ENCODE measurements at places on chromosomes 1 and 21.

- no peak for DNase-seq
These were observed 110.1 kb downstream of the CSMD2 start for GRCh38 chr1:34054920-34055319.

DNA sequence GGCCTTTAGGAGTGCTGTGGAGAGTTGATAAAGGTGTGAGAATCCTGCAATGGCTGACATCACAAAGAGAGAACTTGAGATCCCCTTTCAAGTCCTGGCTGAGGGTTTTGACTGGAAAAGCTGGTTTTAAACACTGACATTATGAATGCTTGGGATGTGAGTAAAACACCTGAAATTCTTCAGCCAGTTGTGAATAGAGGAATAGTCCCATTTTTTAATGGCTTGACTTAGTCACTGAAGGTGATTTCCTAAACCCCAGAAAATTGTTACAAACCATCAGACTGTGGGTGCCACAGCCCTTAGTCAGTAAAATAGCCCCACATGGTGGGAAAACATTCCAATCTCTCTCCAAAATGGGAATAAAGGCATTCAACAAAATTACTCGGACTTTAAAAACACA lies 107.7 kb upstream of the LMO4 start:
- DNase-seq: no peak

DNA sequence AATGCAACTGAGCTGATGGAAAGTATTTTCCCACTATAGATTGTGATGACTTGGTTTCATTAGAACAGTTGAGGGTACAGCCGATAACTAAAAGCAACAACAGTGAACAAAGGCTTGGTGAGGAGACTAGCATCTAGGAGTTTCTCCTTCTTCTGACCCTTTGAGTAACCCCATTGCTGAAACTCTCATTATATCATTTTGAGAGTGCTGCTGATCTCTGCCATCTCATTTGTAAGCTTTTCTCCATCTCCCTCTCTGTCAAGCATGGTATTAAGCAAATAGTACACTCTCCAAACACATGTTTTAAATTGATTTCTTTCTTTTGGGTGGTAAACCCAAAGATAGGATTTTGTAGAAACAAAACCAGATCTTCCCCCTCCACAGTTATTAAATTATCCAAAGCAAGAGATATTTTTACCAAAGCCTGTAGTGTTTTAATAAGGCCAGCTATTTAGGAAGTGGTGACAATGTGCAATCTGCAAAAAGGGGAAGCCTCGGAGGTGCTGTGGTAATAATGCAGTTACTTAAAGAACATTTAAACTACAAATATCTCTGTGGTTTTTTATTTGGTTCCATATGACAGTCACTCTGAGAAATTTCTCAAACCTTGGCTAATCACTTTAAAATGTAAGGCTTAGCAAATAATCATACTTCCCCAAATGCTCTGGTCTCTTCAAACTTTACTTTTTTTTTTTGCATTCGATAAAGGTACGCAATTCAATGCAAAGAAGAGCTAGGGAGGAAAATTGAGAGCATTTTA lies 287.5 kb downstream of the HLX start:
- no peak for DNase-seq

GRCh38 chr1:168640836-168641235 lies 64.4 kb downstream of the XCL1 start:
- no peak for DNase-seq

DNA sequence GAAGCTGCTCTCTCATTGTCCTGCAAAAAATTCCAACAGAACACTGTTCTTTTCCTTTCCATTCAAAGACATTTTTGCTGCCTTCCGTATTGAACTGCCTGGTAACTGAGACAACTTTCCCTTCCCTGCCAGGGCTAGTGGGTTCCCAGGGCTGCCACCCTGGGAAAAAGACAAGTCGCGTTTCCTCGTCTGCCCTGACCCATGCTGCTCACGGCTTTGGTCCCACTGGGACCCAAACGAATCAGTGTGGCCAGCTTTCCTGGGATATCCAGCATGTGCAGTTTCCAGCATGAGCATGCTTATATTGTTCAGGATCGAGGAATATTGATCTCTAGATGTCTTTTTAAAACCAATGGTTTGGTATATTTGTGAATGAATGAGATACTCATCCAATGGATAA lies 18.2 kb downstream of the SOX13 start:
- DNase-seq: no peak
